Renal cortex interstitium (tissue), 15 donors: ENCODE measurements at places on chromosomes 1 and 21. TPM values are rescaled to one million over a fixed set of nuclear protein-coding genes. Genes with fewer than 3 reads are reported as not detected.

DNA sequence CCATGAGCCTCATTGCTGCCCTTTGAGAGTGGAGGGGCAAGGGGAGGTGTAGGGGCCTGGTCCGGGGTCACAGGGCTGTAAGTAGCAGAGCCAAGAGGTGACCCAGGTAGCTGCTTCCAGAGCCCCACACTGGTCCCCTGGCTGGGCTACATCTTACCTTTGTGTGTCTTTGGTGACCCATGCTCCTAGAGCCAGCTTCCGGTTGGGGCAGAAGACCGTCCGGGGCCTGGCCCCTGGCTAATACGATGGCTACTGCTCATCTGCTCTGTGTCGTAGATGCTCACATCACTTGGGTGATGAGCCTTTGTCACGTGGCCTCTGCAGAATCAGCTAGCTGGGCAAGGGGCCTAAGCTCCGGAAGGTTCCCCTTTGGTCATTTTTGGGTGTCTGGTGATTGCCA lies 20.6 kb downstream of the ABCG1 start:
- no peak for DNase-seq

- no peak for DNase-seq
Observed at GRCh38 chr1:36961062-36961615, 73.2 kb downstream of the GRIK3 start.

DNA sequence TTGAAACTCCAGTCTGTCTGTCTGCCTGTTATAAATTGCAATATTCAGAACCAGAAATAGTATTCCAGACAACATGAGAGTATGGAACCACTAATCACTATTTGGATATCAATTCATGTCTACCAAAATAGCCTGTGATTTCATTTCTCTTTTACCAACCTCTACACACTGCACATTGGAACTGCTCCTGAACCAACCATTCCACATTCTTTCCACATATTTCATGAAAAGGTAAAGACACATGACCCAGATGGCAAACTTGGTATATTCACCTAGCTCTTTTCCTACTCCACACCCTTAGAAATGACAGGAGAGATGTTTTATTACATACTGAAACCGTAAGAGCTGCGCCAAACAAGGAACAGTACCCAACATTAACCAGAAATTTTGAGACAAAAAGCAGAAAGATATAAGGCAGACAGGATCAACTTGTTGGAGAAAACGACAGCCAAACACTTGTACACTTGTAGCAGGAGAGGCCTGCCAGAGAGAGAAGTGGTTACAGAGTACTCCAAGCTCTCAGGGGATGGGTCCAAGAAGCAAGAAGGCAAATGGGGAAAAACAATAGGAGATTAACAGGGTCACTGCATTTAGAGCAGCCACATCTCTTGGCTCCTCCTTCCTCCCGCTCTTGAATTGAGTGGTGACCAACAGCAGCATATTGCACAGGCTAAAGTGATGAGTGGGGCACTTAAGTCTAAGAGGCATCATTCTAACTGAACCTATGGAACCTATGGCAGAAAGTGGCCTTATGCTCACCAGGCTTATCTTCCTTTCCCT lies 148.7 kb downstream of the SETD4 start:
- DNase-seq, result no peak

DNA sequence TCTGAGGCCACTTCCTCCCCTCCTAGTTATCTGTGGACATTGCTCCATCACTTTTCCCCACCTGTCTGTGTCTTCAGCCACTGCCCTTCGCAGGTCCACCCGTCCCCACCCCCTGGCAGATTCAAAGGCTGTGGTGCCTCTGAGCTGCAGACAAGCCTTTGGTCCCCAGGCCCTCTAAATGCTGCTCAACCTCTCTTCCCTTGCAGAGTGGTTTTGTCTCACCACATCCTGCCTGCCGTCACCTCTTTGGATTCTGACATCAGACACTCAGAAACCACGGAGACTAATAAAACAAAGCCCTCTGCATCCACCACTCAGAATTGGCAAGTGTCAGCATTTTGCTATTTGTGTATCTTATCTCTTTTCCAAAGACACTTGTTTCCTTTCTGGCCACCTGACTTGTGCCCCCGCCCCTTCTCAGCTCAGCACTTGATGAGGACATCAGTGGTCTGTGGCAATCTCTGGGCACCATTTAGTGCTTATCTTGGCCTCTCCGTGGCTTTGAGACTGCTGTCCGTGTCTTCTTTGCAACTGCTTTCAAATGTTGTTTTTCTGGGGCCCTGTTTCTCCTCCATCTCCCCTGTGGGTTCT lies 7.7 kb downstream of the CNIH3 start:
- DNase-seq, result no peak

- DNase-seq, result no peak
Observed at GRCh38 chr1:38336961-38337360, 290.4 kb upstream of the POU3F1 start.

DNA sequence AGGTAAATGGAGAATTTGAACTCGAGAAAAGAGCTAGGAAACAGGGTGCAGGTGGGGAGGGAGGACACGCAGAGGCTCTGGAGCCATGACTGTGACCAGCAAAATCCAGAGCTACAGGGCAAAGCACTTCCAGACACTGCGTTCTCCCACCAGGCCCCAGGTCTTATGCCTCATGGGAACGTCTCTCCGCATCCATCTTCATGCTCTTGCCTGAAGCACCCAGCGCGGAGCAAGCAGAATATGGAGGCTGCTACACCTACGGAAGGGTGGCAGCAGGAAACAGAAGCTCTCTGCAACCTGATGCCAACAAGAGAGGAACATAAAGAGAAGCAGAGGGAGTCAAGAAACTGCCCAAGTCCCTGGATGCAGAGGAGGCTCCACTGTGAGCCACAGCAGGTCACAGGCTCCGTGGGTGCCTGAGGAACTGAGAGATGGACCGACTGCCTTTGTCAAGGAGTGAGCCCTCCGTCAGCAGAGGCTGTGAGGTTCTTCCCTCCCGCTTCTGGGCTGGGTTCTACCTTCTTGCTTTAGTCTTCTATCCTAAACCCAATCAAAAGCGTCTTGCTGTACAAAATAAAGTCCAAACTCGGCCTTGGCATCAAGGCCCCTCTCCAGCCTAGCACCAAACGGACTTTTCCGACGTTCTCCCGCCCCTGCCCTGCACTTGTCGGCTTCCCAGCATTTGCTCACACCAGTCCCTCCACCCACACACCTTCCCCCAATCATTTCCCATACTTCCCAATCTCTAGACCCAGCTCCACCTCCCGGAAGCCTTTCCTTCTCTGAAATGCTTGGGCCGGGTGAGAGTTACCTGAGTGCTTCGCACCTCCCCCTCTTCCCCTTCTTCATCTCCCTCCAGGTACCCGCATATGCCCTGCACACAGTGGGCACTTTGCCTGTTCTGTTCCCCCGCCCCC lies 930 bp downstream of the DHCR24 start:
- DNase-seq, result no peak

DNA sequence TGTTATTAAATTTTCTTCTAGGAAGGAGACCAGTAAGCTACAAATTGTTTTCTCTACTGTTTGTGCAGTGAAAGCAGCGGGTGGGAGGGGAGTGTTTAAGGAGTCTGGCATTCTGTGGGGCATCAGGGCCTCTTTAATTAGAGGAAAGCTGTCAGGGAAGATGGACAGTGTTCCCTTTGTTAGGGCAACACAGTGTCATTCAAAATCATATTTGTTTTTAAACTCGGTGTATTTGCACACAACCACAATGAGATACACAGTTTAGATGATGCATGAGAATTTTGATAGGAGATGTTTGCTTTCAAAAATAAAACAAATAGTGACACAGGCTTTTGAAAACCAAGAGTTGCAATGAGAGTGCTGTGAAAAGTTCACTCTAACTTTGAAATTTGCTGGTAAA lies 15.1 kb upstream of the ST6GALNAC3 start:
- no peak for DNase-seq

- no peak for DNase-seq
Observed at GRCh38 chr1:1111516-1112236, 4.2 kb downstream of the C1orf159 start.

DNA sequence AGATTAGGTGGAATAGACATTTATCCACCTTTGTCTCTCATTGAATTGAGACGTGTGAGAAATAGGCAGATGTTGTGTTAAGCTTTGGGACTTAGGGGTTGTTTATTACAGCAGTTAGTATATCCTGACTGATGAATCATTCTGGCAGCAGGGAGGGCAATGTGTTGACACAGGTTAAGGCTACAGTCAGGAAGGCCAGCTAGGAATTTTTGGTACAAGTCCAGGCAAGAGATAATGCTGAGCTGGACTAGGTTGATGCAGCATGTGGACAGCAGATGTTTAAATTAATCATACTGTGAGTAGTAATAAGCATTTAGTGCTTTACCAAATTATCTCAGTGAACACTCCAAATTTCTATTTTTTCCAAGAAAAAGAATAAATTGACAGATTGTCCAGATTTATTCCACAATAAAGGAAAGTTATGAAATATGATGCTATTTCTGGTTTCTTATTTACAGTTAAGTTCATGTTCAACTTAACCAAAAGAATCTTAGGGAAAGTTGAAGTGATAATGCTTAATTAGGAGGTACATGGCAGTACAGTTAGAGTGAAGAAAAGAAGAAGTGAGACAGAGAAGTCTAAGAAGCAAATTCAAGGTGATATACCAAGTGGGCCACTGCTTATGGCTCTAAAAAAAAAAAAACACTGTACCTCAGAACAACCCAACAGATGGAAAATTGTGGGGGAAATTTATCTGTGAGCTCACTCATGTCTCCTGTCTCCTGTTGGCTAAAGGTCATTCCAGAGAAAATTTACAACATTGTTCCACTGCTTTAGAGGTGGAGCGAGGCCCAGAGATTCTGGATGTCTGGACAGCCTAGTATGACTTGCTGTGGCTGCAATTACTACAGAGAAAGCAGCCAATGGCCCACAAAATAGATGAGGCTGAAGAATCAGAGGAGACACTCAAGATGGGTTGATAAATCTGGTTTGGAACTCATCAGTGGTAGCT lies 102.7 kb upstream of the C21orf91 start:
- no peak for DNase-seq

DNA sequence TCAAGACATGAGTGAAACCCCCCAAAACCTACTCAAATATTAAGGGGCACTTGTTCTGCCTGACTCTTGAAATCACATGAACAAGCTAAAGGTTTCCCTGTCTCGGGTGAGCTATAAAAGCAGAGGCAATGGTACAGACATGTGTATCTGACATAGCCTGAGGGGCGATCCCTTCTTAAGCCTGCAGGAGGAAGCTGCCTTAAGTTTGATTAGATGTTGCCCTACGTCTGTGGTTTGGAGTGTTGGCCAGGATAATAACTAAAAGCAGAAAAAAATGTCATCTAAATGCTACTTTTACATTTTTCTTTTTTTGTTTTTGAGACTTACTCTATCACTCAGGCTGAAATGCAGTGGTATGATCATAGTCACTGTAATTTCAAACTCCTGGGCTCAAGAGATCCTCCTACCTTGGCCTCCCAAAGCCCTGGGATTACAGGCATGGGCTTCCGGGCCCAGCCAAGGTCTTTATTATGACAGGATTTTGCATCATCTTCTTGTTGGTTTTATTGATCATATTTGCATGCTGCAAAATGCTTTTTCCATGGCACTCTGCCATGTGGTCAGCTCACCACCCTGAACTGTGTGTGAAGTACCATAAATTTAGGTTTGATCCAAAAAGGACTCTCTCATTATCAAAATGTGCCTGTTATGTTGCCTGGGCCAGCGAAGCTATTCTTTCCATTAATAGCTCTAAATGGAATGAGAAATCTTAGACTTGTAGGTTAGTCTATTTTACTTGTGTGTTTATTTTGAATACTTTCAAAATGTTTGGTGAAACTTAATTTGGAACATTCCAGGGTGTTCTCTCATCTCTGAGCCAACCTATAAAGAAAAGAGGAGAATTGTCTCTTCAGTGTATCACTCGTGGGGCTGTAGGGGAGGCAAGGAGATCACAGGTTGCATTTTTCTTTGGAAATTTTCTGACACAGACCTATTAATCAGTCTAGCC lies 15.0 kb upstream of the HMGN1 start:
- DNase-seq, result no peak

DNA sequence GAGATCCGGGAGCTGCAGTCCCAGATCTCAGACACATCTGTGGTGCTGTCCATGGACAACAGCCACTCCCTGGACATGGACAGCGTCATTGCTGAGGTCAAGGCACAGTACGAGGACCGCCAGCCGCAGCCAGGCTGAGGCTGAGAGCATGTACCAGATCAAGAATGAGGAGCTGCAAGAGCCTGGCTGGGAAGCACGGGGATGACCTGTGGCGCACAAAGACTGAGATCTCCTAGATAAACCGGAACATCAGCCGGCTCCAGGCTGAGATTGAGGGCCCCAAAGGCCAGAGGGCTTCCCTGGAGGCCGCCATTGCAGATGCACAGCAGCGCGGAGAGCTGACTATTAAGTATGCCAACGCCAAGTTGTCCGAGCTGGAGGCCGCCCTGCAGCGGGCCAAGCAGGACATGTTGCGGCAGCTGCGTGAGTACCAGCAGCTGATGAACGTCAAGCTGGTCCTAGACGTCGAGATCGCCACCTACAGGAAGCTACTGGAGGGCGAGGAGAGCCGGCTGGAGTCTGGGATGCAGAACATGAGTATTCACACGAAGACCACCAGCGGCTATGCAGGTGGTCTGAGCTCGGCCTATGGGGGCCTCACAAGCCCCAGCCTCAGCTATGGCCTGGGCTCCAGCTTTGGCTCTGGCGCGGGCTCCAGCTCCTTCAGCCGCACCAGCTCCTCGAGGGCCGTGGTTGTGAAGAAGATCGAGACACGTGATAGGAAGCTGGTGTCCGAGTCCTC lies 25.5 kb downstream of the ETV3L start:
- DNase-seq, result no peak

DNA sequence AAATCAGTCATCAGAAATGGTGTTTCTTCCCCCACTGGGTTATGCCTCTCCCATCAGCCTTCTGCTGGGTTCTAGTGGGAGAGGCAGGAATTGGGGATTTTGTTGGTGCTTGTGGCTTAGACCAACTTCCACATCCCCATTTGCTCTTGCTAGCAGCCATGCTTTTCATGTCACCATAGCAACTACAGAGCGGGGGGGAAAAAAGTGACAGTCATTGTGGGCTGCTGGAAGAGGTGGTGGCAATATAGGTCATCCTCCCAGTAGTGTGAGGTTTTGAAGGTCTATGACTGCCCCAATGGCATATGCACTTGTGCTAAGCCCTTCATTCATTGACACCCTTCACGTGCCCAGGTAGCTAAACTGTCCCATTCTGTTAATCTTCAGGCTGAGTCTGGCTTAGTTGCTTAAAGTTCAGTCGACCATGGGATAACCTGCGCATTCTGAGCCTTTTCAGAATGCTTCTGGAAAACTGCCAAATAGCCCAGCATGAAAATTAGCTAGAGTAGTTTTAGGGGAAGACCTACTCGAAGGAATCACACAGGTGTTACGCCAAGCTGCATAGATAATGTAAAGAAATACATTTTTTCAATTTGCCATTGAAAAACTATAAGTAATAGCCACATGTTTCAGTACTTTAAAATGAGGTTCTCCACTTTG lies 53.7 kb upstream of the ZNF326 start:
- DNase-seq, result no peak

NTMT2 gene
- not detected for polyA plus RNA-seq

KCNQ4 gene
- polyA plus RNA-seq, result 1.9 TPM

C1QA gene
- 14.9 TPM for polyA plus RNA-seq
